ENCODE measurements at places on chromosomes 6 and 20.
A peak's percentile ranks its signal among the peaks of the same experiment; 100 is the strongest.

GRCh38 chr6:84768442-84769174 is 4.2 kb upstream of the TBX18 start:
- DNase-seq = no peak

DNA sequence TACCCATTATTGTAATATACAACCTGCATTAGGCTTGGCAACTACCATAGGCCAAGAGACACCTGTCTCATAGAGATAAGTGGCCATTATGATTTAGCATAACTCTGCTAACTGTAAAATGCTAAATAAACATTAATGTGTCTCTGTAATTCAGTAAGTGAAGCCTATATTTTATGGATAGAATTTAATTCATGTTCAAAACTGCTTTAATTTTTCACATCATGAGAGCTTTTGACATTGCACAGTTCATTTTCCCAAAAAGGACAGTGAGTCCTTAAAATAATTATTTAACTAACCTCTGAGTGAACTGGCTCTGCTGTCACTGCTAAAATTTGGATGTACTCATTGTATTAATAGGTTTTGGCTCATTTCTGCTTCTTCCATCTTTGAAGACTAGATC is 41.4 kb upstream of the TMX4 start:
- no peak for DNase-seq

DNA sequence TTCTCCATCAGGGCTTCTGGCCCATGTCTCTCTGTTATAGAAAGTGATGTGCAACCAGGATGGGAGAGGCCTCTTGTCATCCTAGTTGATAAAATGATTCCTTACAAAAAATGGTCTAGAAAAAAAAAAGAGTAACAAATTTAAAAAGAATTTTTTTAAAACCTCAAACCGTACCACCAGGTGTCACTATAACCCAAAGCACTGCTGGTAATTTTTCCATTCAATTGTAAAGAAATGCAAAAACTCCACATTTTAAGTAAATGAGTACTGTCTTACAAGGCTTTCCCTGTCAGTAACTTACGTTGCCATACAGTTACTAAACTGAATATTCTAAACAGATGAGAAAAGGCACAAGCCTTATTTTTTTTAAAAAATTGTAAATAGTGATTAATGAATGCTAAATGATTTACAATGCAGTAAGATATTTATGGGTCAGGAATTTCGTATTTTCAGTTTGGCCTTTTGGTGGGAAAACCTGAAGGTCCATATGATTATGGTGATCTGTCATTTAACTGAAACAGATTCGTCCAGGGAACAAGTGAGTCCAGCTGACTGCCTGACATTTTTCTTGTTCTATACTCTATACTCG is 95.4 kb downstream of the OGFRL1 start:
- DNase-seq = peak; percentile 57

DNA sequence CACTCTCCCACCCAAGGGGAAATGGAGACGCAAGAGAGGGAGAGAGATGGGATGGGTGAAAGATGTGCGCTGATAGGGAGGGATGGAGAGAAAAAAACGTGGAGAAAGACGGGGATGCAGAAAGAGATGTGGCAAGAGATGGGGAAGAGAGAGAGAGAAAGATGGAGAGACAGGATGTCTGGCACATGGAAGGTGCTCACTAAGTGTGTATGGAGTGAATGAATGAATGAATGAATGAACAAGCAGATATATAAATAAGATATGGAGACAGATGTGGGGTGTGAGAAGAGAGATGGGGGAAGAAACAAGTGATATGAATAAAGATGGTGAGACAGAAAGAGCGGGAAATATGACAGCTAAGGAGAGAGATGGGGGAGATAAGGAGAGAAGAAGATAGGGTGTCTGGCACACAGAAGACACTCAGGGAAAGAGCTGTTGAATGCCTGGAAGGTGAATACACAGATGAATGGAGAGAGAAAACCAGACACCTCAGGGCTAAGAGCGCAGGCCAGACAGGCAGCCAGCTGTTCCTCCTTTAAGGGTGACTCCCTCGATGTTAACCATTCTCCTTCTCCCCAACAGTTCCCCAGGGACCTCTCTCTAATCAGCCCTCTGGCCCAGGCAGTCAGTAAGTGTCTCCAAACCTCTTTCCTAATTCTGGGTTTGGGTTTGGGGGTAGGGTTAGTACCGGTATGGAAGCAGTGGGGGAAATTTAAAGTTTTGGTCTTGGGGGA is 754 bp downstream of the TNF start:
- DNase-seq = no peak

- no peak for DNase-seq
Measured at GRCh38 chr20:16653266-16653665, 76.6 kb upstream of the SNRPB2 start.

- DNase-seq = no peak
Measured at GRCh38 chr6:169986848-169987498, 235.6 kb downstream of the ERMARD start.

- DNase-seq = no peak
Measured at GRCh38 chr6:4905826-4906225, 98.0 kb downstream of the RPP40 start.

- no peak for DNase-seq
Measured at GRCh38 chr20:37935435-37935834, 32.5 kb downstream of the VSTM2L start.

DNA sequence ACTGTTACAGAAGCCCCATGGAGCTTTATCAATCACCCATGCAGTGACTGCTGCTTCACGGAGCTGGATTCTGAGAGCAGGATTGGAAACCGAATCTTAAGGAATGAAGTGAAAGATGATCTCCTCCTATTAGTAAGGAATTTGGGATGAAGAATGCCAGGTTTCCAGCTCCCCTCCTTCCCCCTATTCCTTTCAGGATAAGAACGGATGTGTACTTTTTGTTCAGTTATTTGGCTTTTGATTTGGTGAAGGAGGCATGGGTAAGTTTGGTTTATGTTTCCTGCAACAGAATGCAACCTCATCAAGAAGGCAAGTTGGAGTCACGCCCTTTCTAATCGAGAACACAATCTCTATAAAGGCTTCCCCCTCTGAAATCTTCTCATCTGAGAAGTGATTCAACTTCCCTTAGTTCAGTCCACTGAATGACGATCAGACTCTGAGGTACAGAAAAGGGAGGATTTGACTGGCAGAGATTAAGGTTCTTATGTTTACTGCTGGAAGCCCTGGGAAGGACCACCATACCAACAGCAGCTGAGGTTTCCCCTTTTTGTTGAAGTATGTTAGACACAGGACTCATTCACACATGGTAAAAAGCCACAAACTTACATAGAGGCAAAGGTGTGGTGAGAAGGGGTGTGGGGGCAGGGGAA is 5.5 kb downstream of the ELMO2 start:
- peak; percentile 25 for DNase-seq

DNA sequence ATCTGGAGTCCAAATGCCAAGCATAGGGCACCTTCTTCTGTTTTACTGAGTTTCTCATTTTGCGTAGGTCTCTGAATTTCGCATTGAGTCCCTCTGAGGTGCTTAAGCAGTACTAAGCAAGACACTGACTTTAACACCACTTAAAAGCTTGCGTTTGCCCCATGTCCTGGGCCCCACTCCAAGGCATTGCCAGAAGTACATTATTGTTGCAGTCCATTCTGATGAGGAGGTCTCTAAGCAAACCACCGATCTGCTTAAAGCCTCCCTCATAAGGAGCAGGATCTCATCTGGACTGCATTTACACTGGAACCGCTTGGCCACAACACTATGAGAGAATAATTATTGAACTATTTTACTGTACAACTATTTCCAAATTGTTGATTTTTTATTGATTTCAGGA is 16.3 kb downstream of the BMP2 start:
- DNase-seq = no peak

DNA sequence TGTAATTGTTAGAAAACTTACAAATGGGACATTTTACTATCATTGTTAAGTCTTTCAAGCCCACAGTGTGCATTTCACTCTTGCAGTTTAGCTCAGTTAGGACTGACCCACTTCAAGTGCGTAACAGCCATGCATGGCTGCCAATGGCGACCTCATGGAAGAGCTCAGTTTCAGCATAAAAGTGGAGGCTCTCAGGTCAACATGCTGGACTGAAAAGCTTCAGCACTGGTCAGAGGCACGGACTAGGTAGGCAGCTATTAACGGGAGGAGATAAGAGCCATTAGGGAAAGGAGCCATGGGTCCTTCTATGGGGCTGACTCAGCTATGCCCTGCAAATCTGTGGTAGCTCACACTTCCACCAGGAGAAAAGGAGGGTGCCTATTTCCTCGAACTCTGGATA is 101.8 kb downstream of the TTLL2 start:
- DNase-seq = no peak

- no peak for DNase-seq
Measured at GRCh38 chr20:18428490-18429173, 38.2 kb downstream of the DZANK1 start.

- DNase-seq = peak; percentile 9
Measured at GRCh38 chr6:116314878-116315277, 35.1 kb upstream of the TSPYL1 start.

GRCh38 chr6:13953061-13953705 is 28.4 kb downstream of the RNF182 start:
- peak; percentile 45 for DNase-seq

- DNase-seq = no peak
Measured at GRCh38 chr6:140718021-140718420, 1343.6 kb upstream of the CITED2 start.

DNA sequence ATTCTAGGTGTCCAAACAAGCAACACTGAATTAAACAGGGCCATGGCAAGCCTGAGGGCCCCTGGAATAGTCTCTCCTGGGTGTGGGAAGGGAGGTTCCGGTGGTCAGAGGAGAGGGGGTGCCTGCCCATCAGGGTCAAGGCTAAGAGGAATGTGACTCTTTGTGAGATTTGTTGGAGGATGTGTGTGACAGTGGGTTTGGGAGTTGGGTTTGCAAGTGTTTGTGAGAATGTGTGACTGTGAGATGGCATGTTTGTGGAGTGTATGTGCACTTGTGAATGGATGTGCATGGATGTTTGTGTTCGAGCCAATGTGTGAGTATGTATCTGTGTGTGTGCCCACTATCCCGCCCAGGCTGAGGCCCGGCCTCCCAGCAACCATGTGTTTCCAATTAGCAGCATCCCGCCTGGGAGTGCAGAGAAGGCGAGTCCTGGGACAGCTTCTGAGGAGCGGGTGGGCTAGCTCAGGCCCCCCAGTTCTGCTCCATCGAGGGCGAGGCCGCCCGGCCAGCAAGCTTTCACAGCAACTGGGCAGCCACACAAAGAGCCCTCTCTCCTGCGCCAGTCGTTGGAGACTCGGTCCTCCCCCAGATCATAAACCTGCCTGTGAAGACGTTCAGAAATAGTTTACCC is 12.6 kb downstream of the FOXC1 start:
- DNase-seq = no peak

DNA sequence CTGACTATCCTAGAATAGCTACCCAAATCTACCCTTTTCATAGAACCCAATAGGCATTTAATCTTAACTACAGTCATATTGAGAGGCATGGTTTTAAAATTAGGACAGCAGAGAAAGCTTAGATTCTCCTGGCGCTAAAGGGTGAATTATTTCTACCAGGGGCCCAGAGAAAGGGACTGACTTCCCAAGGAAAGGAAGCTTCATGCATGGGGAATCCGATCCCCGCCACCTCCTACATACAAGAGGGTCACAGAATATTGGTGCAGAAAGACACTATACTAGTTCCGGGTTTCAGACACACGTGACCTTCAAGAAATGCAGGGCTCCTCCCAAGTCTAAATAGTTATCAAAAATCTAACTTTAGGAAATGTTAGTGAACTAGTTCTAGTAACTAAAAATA is 130.9 kb downstream of the PRKN start:
- no peak for DNase-seq

DNA sequence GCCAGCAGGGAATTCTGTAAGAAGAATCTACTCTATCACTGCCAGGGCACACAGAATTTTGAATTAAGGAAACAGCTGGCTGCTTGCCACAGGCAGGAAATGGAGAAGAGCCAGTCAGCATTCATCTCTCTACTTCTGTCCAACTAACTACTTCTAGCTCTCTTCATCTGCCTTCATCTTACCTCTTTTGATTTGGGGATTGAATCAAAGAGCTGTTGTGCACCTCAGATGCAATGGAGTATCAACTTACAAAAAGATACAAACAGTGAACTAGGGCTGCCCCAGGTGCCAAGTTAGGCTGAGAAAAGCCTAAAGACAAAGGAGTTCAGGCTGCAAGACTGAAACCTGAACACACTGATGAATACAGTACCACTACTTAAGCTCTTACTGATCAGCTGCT is 82.0 kb downstream of the PTPRK start:
- DNase-seq = no peak

DNA sequence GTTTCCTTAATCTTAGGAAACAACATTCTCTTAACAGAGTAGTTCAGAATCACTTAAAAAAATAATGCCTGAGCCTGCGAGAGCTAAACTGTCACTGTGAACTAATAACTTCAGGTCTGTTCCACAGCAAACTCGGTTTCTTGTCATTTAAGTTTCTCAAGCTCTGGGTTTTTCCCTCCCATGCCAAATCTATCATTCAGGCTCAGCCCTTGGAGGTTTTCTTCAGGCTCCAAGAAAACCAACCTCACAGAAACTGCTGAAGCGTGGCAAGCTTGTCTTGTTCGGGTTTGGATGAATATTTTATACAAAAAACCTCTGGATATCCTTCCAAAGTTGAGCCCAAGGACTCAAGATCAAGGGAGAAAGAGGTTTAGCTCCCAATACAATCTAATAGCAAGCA is 99.7 kb upstream of the SNX9 start:
- no peak for DNase-seq

GRCh38 chr20:41028359-41029149 is at the start of gene TOP1:
TSS of gene TOP1 (plus strand) at chr20:41028822. CDS start at chr20:41029068, 246 bp downstream.
- peak; percentile 97 for DNase-seq

- no peak for DNase-seq
Measured at GRCh38 chr6:83633609-83634008, 75.3 kb downstream of the SNAP91 start.

DNA sequence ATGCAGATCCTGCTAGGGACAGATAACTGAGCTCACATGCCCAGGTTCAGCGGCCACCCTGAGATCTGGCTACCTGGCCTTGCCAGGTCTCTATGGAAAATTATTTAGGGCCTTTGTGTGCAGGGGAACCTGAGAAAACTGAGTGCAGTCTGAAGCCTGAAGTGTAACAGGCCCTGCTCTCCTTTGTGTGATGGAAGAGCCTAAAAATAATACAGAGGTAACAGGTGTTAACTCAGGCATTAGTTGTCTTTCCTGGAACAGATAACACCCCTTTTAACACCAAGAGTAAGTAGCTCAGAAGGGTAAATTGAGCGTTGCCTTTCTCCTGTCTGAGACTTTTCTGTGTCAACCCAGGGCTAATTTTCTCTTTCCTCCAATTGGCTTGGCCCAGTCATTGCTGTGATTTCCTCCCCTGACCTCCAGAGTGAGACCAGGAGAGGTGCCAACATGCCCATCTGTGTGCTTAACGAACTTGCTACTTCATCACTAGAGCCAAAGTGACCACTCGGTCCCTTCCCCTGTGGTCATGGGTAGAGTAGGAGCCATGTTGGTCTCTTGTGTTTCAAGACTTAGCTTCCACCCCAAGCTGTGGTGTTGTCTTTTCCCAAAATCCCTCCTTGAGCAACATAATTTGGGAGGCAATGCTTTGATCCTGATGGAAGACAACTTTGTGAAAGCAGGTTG is 304.4 kb upstream of the JAG1 start:
- no peak for DNase-seq

GRCh38 chr6:136666041-136666440 is 115.8 kb upstream of the MAP7 start:
- DNase-seq = no peak

- peak; percentile 44 for DNase-seq
Measured at GRCh38 chr6:149628875-149629510, 19.5 kb downstream of the KATNA1 start.
